ENCODE measurements at places on chromosomes 16 and 17. TPM values are rescaled to one million over a fixed set of nuclear protein-coding genes. Genes with fewer than 3 reads are reported as not detected.

CPHXL2 gene
- polyA plus RNA-seq, result not detected

UBN1 gene
- 30.1 TPM for polyA plus RNA-seq

KRTAP9-2 gene
- not detected for polyA plus RNA-seq

RASL10B gene
- polyA plus RNA-seq, result 12.9 TPM

TBC1D3I gene
- not detected for polyA plus RNA-seq

SLFN14 gene
- polyA plus RNA-seq, result 0.29 TPM

TTYH2 gene
- polyA plus RNA-seq, result 15.9 TPM

CUEDC1 gene
- polyA plus RNA-seq, result 43.4 TPM

CLEC19A gene
- polyA plus RNA-seq, result 0.11 TPM

GP1BA gene
- 1.6 TPM for polyA plus RNA-seq

MYO15A gene
- 3.2 TPM for polyA plus RNA-seq

ATXN7L3 gene
- polyA plus RNA-seq, result 55.6 TPM

CCR7 gene
- polyA plus RNA-seq, result 0.24 TPM

PPM1D gene
- polyA plus RNA-seq, result 25.2 TPM

CCL1 gene
- not detected for polyA plus RNA-seq

ABCC6 gene
- polyA plus RNA-seq, result 15.2 TPM

CNTD1 gene
- 1.6 TPM for polyA plus RNA-seq

TP53TG3B gene
- polyA plus RNA-seq, result not detected

ITGB4 gene
- 10.8 TPM for polyA plus RNA-seq

CDH5 gene
- 68.8 TPM for polyA plus RNA-seq

KRT33B gene
- polyA plus RNA-seq, result not detected

VAC14 gene
- 38.2 TPM for polyA plus RNA-seq

PIGW gene
- polyA plus RNA-seq, result 14.3 TPM

CEP20 gene
- 39.7 TPM for polyA plus RNA-seq

ZPBP2 gene
- polyA plus RNA-seq, result not detected

ADAP2 gene
- polyA plus RNA-seq, result 2.3 TPM

CCL13 gene
- not detected for polyA plus RNA-seq

CCL8 gene
- polyA plus RNA-seq, result 0.17 TPM

PDILT gene
- not detected for polyA plus RNA-seq

OR3A3 gene
- polyA plus RNA-seq, result not detected

CBFA2T3 gene
- polyA plus RNA-seq, result 1.7 TPM

HOXB9 gene
- 51.5 TPM for polyA plus RNA-seq

GPR142 gene
- polyA plus RNA-seq, result 0.18 TPM

All from right renal cortex interstitium (tissue), 3 donors.